ENCODE measurements at places on chromosomes 1 and 21.

DNA sequence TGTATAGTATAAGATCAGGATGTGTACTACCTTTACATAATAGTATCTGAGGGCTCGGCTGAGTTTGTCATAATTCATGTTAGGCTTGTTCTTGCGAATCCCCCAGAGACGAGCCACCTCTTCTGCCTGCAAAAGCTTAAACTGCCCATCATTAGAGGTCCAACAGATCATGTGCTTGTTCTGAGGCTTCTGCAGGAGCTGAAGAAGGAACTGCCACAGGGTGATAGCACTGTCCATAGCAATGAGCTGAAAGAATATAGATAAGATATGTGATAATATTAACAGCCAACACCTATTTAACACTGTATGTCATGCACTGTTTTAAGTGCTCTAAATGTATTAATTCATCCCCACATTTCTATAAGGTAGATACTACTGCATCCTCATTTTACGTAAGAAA, 8.2 kb downstream of the ELK4 start:
- no peak for DNase-seq

DNA sequence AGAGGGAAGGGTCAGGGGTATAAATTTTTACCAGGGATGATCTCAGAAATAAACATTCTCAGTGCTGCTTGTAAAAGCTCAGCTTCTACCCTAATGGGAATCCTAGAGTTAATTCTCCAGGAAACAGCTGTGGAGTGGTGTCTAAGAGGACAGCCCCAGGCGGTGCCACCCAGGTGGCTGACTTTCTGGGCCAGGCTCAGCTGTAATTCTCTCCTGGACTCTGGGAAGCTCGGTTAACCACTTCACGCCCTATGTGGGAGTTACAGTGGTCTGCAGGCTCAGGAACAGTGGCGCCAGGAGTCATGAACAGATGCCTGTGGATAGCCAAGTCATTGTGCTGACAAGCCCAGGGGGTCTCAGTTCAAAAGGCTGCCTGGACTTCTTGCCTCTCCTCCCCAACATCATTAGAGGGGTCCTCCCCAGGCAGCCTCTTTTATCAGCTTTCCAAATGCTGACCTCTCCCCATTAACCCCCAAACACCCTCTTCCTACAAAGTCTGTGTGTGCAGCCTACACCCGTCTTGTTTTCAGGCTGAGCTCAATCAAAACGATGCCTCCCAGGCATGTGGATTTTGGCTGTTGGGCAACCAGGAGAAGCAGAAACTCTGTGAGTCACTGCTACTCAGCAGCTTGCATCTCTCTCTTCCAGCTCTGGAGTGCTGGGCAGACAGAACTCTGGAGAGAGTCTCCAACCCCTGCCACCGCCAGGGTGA, 1.2 kb downstream of the HHIPL2 start:
- DNase-seq, result no peak

DNA sequence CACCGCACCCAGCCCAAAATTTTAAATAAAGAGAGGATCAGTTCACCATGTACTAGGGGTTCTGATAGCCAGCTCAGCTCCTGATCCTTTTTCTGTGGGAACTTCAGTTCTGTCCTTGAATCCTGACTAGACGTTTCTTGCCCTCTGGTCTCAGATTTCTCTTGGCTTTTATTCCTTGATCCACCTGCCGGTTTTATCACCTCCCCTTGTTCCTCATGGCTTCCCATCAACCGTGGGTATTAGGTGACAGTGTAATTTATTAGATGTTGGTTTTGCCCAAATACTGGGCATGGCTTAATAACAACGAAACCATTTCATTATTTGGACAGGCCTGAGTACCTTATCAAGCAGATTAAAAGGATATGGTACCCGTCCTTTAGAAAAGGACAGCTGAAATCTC, 22.5 kb downstream of the SLC45A1 start:
- no peak for DNase-seq

DNA sequence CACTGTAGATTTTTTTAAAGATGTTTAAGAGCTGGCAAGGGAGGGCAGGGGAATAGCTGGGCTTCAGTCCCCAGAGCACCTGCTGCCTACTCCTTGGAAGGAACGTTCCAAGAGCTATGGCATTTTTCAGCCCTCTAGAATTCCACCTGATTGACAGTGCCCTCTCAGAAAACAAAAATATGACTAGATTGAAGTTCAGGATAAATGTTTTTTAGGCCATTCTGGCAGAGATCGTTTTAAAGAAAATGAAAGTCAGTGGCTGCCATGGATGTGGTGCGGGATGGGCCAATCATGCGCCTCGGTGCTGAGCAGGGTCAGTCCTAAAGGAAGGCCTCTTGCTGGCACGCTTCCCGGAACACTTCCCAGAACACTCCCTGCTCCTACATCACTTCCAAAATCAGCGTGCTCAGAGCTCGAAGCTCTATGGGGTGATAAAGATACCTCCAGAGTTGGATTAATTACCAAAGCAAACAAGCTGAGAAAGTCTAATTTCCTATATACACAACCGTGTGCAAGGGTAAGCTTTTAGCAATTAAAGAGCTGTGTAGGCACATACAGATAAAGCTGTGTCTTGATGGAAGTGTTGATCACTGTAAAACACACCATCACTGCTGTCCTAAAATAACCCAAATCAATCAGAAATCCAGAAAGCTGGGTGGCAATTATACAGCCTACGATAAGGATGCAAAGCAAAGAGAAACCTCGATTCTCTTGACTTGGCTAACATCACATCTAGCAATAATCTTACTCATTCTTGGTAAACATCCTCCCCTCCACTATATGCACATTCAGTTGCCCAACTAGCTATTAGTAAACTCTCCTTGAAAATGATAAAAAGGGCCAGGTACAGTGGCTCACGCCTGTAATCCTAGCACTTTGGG, 34.6 kb downstream of the TGFBR3 start:
- DNase-seq, result no peak

GRCh38 chr1:201816309-201816854, 12.6 kb upstream of the IPO9 start:
- DNase-seq, result no peak

- DNase-seq, result no peak
Measured at GRCh38 chr1:226980565-226981385, 40.7 kb downstream of the COQ8A start.

DNA sequence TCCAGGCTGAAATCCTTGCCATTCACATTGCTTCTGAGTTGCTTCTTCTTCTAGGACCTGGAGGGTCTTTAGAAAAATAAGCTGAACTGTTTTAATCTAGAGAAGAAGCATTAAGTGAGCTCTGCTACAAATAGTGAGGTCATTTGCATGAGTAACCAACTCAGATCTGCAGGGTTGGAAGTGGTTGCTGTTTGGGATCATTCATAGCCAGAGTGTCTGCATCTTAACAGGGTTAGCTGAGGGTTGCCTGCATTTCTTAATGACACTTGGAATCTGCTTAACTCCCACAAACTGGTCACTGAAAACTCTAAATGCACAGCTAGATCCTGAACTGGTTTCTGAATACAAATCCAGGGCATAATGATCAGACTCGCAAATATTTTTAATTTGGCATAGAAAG, 9.9 kb downstream of the CNIH3 start:
- DNase-seq, result no peak

GRCh38 chr1:229461032-229461668, 27.3 kb upstream of the ACTA1 start:
- no peak for DNase-seq
